CD4-positive, alpha-beta T cell treated with Interleukin-15 for 4 hours (primary cell): ENCODE measurements at places on chromosomes 4 and X.

DNA sequence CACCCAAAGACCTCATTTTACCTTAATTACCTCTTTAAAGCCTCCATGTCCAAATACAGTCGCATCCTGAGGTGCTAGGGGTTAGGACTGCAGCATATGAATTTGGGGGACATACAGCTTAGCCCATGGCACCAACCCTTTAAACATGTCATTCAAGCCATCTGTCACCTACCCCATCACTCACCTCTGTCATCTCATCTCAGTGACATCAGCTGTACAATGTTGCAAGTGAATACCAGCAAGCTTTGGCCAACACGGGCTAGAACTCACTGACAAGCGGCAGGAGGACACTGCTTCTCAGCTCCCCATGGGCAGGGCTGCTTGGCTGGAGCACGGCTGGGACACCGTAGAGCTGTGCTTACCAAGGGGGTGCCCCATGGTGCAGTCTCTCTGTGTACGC, 107.5 kb downstream of the STK32B start:
- DNase-seq: no peak

DNA sequence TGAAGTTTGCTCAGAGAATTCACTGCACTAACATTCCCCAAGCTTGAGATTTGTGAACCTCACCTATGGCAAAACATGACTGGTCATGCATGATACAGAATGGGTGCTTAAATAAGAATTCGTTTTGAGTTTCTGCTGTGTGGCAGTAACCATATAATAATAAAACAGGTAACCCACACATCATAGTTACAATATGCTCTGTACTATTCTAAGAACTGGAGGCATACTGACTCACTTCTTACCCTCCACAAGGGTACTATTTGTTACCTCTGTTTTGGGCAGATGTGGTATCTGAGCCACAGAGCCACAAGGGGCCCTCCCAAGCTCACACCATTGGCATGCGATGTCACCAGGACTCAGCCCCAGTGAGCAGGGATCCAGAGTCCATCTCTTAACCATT, 17.6 kb downstream of the SLC2A9 start:
- DNase-seq: no peak

DNA sequence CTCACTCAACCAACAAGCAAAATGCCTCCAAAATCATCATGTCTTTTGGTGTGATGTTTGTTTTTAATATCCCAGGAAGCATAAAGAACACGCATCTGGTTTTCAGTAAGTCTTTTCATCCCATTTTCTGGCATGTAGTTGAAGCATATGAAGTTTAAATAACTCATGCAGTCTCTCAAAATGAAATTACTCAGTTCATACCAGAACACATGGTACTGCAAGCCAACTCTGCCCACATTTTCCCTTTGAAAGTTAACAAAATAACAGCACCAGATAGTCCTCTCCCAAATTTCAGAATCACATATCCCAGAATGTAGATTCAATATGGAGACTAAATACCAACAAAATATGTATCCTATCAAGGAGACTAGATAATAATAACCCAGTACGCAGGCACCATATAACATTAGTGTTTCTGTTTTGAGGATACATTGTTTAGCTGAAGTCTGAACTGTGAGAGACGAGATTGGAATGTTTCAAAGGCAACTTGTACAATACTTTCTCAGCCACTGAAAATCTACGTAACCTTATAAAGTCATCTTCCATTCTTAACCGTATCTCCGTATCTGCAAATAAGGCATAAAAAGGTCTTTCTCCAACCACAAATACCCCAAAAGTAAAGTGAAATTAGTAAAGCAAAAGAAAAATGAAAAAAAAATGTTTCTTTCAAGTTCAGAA, 23.1 kb downstream of the CORIN start:
- DNase-seq: no peak

GRCh38 chr4:24704149-24704548, 91.2 kb upstream of the SOD3 start:
- DNase-seq: no peak

GRCh38 chrX:136766785-136767103, 14.0 kb downstream of the ARHGEF6 start:
- DNase-seq: no peak

GRCh38 chr4:6335040-6335590, 65.5 kb downstream of the WFS1 start:
- no peak for DNase-seq

GRCh38 chr4:76716658-76717057, 181.3 kb downstream of the SOWAHB start:
- DNase-seq: no peak

DNA sequence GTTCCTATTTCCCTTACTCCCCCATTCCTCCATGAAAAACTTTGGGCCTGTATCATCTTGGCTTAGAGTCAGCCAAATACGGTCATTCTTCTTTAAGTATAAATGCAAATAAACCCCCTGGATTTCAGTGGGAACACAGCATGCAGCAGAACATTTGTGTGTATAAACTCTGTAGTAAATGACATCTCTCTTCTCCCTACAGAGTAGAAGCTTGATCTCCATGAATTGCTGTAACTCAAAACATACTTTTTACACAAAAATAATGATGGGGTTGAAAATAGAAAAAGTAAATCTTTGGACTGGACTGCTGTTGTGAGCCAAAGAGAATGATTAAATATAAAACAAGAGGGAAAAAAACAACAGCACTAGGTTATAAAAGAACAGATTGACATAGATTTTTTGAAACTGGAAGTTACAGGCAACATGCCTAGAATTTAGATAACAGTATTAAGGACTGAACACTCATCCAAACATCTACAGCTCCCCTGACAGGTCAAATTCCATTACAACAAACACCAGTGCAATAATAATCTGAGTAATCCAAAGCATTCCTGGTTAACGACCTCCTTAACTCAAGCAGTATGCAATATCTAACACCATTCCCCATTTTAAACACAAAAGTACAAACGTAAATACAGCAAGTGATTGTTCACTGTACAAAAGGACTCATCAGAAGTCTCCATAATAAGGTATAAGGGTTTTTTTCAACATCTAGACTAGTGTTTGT, 30.7 kb downstream of the TSPAN5 start:
- DNase-seq: no peak

DNA sequence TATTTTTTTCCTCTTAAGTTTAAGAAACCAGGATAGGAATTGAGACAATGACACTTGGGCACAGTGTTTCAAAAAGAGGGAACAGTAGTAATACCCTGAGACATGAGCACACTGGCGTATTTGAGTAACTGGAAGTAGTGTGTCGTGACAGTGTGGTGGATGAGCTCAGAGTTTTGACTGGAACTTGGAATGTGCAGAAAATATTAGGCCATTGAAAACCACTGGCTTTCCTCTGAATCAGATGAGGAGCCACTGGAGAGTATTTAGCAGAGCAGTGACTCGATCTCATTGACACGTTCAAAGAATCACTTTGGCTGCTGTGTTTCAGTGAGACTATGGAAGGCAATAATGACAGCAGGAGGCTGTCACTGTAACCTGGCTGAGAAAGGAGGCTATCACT, 1531.2 kb downstream of the STIM2 start:
- DNase-seq: no peak

DNA sequence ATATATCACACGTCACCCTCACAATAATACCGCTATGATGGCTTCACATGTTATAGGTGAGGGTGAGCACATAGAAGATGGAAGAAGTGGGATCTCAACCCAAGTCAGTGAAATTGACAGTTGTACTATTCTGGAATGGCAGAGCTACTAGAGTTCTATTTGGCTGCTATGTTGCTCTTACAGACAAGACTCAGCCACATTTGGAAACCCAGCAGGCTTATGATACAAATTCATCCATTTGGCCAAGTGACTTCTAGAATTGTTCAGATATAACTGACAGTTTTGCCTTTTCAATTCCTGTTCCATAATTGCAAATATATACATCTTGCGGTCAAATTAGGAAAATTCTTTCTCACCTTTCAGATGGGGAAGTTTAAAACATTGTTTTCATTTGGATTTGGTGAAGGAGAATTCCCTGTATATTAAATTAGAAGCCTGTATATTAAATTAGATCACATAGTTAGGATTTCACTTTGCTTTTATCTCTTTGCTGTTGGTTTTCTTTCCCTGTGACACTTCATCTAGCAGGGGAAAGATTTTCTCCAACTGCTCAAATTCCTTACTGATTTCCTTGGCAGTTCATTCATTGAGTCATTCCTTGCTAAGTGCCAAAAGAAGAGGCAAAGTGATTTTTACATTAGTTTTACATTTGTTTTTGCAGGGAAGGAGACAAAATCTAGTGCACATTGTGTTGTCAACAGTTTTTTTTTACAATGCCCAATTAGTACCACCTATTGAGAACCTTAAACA, 120.6 kb upstream of the TBC1D9 start:
- no peak for DNase-seq

GRCh38 chr4:186642530-186642929, 81.1 kb downstream of the FAT1 start:
- no peak for DNase-seq

DNA sequence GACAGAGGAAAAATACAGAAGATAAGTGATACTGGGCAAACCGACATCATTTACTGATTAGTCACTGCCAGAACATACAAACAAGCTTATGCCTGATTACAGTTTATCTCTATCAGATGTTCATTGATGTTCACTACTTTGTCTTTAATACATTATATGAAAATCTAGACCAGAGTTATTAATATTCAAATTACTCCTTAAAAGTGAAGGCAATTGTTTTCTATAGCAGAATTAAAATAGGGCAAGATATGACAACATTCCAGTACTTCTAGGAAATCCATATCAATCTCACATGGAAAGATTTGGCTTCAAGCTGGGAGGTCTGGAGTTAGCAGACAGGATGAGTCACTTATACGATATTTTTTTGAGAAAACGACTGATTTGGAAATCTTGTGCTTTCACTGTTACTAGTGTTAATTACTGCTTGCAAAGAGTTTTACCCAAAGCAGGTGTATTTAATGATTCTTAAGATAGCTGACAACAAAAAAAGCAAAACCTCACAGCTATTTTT, 31.8 kb downstream of the HPGD start:
- DNase-seq: no peak

- DNase-seq: no peak
Measured at GRCh38 chr4:76738086-76738931, 159.6 kb downstream of the SOWAHB start.

GRCh38 chrX:53082773-53083616, 828 bp downstream of the TSPYL2 start:
- no peak for DNase-seq

DNA sequence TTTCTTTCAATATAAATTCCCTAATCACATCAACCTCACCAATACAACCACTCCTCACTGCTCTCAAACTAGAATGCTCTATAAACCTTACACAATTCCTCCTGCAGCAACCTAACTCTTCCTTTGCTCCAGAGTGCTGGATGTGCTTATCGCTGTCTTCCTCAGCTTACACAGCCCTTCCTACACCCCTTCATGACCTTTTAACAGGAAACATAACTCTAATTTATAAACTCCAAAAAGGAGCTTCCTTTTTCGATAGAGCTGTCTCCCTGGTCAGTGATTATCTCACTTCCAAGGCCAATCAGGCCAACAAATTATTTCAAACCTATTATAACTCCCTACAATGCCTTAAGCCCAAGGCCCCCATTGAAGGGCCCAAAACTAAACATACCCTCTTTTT, 78.8 kb downstream of the COQ2 start:
- no peak for DNase-seq

DNA sequence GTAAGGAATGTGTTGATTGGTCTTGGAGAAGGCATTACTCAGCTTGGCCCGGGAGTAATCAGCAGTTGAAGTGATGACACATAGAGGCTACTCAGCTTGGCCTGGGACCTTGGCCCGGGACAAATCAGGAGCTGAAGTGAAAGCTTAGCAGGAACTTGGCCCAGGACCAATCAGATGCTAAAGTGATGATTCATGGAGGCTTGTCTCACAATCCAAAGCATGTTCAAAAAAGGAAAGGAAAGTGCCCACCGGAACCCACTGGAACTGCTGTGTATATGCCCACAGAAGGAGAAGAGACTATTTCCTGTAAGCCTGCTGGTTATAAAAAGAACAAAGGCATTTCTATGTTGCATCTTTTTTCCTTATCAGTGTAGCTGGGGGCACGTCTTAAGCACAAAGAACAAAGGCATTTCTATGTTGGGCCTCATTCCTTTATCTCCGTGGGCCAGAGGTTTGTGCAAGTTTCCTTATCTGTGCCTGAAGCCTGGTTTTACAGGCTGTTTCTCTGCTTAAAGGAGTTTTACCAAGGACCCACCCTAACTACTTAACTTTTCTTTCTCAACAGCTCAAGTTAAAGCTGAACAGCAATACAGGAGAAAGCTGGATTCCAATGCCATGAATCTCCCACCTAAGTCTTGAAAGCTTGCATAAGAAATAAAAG, 1176.7 kb downstream of the NLGN4X start:
- no peak for DNase-seq

- DNase-seq: no peak
Measured at GRCh38 chrX:38214551-38215531, 5.8 kb downstream of the SRPX start.

GRCh38 chr4:79673898-79674297, 265.9 kb upstream of the GK2 start:
- DNase-seq: no peak

- no peak for DNase-seq
Measured at GRCh38 chrX:142036116-142036515, 132.4 kb downstream of the MAGEC1 start.

DNA sequence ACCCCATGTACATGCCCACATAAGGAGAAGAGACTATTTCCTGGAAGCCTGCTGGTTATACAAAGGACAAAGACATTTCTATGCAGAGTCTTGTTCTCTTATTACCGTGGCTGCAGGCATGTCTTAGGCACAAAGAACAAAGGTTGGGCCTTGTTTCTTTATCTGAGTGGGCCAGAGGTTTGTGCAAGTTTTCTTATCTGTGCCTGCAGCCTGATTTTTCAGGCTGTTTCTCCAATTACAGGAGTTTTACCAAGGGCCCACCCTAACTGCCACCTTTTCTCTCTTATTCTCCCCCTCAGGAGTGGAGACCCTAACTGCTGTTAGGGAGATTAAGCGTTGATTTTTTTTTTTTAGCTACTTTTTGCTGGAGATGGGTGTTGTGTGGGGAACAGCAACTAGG, 3.5 kb downstream of the TENT5D start:
- DNase-seq: no peak

DNA sequence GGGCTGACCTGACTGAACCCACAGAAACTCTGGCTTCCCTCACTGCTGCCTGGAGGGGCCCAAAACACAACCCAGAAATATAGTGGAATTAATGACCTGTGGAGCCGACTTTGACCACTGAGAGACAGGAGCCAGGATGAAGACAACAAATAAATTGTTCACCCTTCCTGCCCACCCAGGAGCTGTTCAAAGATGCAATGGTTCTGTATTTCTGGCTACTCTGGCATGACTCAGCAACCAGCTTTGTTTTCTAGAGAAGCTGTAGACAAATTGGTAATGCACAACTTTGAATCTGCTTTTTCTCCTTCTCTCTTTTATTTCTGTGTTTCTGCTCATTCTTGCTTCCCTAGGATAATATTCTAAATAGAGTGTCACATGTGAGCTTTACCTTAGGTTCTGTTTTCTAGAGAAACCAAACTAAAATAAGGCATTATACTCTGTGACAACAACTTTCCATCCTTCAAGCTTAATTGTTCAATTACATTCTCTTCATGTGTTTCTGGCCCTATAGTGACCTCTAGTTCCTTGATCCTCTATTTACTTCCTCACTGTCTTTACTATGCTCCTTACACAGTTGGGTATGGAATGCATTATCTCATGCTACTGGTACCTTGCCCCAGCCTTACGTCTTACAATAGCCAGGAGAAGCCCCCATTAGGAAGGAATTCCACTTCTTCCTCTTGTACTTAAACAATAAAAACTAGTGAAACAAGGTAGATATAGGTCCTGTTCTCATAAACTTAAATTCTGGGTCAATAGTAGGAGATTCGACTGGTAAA, 6.5 kb upstream of the PRKG2 start:
- DNase-seq: no peak

- no peak for DNase-seq
Measured at GRCh38 chr4:101259876-101260275, 87.5 kb downstream of the PPP3CA start.

GRCh38 chr4:170770664-170771063, 680.9 kb upstream of the AADAT start:
- DNase-seq: no peak
